Activated CD4-positive, alpha-beta T cell treated with anti-CD3 and anti-CD28 coated beads, Interleukin-2, amount 50 U/mL, for 24 hours (primary cell): ENCODE measurements at places on chromosomes 2 and 18.

GRCh38 chr2:39068299-39069135 is 52.3 kb downstream of the SOS1 start:
- no peak for DNase-seq

GRCh38 chr2:202933958-202934357 is 21.9 kb downstream of the CARF start:
- DNase-seq = no peak

GRCh38 chr2:201313362-201313761 is 43.8 kb downstream of the FLACC1 start:
- DNase-seq = no peak

GRCh38 chr2:217418090-217418489 is 558.2 kb upstream of the TNP1 start:
- no peak for DNase-seq

DNA sequence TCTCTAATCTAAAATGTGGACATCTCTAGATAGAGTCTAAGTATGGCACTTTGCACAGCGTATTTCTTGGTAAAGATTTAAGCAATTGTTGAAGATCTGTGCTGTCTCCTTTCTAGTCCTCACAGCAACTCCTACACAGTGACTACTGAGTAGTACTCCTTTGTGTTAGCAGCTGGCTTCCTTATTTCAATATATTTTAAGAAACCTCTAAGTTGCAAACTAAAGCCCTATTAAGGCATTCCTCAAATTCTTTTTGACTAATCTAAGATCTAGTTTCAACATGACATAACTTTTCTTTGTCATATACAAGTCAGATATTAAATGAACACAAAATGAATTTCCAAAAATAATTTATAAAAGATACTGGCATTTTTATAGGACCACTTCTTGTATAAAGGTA is 121.8 kb upstream of the DNAJC10 start:
- DNase-seq = no peak

GRCh38 chr2:133498662-133499585 is 69.3 kb downstream of the NCKAP5 start:
- DNase-seq = no peak

DNA sequence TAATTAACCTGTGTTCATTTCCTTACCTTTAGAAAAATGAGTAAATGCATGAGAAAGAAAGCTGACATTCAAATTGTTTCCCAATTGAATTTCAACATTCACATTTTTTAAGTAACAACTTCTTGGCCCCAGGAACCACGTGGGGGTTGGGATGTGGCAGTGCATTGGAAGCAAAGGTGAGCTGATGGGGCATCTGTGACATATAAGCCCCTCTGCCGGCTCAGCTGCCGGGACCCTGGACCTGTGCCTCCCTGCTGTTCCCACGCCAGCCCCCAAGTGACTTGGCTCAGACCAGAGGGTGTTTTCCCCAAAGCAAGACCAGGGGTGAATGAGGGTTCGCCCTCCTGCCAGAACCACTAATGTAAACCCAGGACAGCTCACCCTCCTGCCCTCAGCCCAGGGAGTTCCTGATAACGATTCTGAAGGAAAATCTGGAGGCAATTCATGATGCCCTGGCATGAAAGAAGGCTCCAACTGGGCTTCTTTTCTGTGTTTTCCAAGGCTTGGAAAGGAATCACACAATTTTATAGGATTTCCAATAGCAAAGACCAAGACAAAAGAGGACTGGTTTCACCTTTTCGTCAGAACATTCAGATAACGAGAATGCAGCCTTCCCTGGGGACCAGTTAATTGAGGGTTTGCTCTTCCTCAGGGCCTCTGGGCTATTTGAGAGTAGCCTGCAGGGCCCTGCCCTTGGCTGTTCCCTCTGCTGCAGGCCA is 193.2 kb upstream of the TWIST2 start:
- DNase-seq = no peak

DNA sequence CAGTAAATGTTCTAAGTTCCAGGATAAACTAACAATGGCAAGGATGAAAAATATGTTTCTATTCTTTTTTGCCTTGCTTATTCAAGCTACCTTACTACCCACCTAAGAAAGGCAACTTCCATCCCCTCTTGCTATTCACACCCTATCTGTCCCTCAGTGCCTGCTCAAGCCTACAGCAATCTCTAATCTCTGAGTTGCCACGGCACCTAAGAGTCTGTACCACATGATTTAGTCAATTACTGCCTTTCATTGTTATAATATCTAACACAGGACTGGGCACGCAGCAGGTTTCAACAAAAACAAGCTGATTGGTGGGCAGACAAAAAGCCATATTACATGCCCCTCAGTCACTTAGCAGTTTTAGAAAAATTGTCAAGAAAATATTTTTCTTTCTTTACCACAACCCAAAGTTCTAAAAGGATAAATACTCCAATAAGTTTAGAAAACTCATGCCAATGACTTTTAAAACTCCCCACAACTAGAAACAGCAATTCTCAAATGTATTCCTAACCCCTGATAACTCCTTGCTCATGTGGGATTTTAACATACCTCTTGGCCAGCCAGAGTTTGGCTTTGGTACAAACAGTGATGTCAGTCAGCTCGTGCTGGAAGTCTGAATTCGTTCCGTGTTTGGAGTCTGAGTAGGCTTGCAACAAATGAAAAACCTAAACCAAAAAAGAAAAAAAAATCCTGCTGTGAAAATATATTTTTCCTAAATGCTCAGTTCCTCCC is 117.3 kb upstream of the ZFP36L2 start:
- DNase-seq = no peak
